T-cell (primary cell): ENCODE measurements at places on chromosomes 1 and 21.
A peak's percentile ranks its signal among the peaks of the same experiment; 100 is the strongest.

- DNase-seq: no peak
Measured at GRCh38 chr1:62810420-62811274, 26.7 kb downstream of the ATG4C start.

DNA sequence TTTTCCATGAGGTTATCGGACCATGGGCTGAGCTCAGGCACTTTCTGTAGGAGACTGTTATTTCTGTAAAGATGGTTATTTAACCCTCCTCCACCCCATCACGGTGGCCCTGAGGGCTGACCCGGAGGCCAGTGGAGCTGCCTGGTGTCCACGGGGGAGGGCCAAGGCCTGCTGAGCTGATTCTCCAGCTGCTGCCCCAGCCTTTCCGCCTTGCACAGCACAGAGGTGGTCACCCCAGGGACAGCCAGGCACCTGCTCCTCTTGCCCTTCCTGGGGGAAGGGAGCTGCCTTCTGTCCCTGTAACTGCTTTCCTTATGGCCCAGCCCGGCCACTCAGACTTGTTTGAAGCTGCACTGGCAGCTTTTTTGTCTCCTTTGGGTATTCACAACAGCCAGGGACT lies 2.6 kb upstream of the CCDC28B start:
- no peak for DNase-seq

GRCh38 chr1:148363439-148363810 lies 119.7 kb downstream of the PPIAL4G start:
- no peak for DNase-seq

- DNase-seq: no peak
Measured at GRCh38 chr1:112388436-112388835, 7.6 kb upstream of the CTTNBP2NL start.

DNA sequence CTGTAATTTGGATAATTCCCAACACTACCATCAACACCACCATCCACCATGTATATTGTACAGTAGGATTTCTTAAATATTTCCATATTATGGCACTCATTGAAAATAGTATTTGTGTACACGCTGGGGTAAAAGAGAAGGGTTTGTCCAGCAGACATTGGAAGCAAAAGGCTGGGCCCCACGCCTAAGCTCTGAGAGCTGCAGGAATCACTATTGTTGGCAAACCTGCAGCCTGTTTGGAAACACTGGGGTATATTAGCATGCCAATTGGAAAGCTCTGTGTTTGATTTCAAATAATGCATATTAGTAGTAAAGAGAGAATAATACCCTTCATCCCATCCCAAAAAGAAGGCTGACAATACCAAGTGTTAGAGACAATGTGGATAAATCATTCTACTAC lies 81.5 kb upstream of the DPYD start:
- no peak for DNase-seq

GRCh38 chr1:57483954-57484353 lies 60.1 kb upstream of the DAB1 start:
- DNase-seq: no peak

- no peak for DNase-seq
Measured at GRCh38 chr1:11067716-11068599, 8.1 kb upstream of the SRM start.

GRCh38 chr1:204084247-204084772 lies 11.4 kb downstream of the SOX13 start:
- no peak for DNase-seq

GRCh38 chr1:112718691-112719418 lies 3.7 kb upstream of the PPM1J start:
- DNase-seq: peak; percentile 70

DNA sequence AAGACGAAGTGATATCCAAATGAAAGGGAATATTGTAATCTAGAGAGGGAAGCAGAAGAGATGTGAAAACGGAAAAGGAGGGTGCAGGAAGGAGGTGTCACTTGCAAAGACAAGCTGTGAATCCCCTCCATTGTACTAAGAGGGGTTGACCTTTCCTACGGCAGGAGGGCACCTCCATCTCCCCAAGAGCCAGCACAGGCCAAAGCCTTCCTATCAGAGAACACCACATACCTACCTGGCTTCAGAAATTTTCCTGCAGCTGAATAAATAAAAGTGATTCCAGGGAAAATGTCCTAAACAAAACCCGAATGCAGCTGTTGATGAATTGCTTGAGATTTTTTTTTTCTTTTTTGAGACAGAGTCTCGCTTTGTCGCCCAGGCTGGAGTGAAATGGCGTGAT lies 14.3 kb downstream of the KANK4 start:
- no peak for DNase-seq

- DNase-seq: no peak
Measured at GRCh38 chr1:10637400-10637799, 159.0 kb downstream of the CASZ1 start.

DNA sequence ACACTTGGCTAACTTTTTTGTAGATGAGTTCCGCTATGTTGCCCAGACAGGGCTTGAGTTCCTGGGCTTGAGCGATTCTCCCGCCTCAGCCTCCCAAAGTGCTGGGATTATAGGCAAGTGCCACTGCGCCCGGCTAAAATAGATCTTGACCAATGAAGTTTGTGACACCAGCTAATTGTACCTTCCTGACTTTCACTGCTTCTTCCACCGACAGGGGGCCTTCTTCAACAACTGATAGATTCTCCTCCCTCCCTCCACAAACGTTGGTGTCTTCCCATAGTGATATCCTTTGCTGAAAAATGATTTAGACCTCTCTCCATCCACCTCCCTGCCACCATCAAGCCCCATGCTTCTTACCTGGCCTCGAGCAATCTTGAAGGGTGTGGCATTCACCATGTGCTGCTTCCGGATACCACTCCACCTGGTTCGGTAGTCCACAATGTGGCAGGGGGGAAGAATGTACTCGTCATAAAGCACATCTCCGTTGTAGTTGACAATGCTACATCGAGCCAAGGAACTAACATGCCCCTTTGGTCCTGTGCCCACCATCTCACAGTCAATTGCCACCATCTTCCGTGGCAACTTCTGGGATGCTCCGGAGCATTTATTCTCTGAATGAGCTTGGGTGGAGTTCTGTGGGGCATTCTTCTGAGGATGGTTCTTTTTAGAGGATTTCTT lies 1.6 kb upstream of the METTL25B start:
- peak; percentile 31 for DNase-seq

GRCh38 chr1:183495420-183495819 lies 23.1 kb downstream of the SMG7 start:
- no peak for DNase-seq

DNA sequence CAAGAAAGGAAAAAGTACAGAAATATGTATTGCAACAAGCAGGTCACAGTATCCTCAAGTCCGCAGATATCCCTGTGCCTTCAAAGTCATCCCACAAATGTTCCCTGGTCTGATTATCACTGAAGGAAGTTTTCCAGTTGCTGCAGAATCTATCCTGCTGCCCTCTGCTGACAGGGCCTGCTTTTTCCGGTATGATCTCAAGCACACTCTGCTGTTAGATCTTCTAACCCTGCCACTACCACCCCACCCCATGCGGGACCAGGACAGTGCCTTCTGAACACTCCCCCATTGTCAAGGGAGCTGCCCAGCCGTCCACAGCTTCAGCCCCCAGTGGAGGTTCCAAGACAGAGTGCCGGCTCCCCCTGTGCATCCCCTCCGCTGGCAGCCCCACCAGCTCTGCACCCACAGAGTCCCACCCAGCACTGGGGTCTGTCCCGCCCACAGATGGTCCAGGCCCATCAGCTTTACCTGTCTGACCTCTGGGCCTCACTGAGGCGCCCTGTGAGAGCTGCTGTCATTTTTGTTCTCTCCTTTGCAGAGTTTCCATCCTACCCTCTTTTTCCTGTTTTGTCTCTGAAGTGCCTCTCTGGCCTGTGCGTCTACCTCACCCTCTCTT lies 27.9 kb downstream of the FAM163A start:
- DNase-seq: no peak

DNA sequence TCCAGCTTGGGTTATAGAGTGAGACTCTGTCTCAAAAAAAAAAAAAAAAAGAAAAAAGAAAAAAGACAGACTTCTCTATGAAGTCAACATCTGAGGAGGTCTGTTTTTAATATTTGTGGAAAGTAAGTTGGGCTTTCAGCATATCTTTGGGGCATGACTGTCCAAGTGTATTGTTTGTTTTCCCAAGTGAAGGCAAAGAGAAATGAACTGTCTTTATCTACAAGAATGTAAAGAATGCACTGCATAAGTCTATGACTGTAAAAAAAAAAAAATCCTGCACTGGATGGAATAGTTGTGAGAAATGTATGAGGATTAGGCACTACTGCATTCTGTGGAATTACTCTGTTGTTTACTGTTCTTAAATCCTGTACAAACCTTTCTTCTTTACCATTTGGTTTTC lies 45.6 kb upstream of the TMEM61 start:
- DNase-seq: no peak

- DNase-seq: no peak
Measured at GRCh38 chr1:115649964-115650363, 8.2 kb downstream of the VANGL1 start.

GRCh38 chr1:37926038-37926924 lies 20.6 kb downstream of the INPP5B start:
- DNase-seq: no peak

GRCh38 chr1:1596493-1597274 lies 3.3 kb downstream of the FNDC10 start:
- no peak for DNase-seq

DNA sequence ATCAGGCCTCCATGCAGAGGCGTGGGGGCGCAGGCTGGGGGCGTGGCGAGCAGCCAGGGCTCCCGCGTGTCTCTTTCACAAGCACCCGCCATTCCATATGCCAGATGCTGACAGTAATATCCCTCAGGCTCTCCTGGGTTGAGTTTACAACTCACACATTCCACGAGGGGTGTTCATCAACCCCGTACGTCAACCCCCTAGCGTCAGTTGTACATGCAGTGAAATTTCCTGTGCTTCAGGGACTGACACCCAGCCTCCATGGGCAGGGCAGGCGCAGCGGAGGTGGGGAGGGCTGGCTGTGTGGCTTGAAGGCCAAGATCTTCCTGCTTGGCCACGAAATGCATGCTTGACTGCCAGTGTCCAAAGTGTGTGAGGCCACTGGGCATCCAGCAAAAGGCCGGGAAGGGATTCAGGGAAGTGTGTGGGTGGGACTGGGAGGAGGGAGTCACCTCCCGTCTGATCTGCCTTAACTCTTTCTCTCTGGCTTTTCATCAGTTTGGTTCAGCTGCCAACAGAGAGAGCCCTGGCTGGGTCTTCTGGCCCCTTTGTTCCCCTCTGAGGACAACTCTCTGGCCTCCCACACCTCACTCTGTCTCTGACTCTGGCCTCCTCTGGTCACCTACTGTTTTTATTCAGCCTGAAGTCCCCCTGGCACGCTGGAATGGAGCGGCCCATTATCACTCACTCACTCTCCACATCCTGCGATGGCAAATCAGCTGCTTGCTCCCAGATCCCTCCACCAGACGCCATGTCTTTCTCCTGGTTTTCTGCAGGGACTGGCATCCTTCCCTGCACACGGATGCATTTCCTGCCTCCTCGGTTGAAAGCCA lies 33.8 kb downstream of the CLIC6 start:
- no peak for DNase-seq

GRCh38 chr1:203526130-203526529 lies 32.2 kb downstream of the OPTC start:
- DNase-seq: no peak

GRCh38 chr1:208209286-208209685 lies 34.9 kb downstream of the PLXNA2 start:
- DNase-seq: no peak

DNA sequence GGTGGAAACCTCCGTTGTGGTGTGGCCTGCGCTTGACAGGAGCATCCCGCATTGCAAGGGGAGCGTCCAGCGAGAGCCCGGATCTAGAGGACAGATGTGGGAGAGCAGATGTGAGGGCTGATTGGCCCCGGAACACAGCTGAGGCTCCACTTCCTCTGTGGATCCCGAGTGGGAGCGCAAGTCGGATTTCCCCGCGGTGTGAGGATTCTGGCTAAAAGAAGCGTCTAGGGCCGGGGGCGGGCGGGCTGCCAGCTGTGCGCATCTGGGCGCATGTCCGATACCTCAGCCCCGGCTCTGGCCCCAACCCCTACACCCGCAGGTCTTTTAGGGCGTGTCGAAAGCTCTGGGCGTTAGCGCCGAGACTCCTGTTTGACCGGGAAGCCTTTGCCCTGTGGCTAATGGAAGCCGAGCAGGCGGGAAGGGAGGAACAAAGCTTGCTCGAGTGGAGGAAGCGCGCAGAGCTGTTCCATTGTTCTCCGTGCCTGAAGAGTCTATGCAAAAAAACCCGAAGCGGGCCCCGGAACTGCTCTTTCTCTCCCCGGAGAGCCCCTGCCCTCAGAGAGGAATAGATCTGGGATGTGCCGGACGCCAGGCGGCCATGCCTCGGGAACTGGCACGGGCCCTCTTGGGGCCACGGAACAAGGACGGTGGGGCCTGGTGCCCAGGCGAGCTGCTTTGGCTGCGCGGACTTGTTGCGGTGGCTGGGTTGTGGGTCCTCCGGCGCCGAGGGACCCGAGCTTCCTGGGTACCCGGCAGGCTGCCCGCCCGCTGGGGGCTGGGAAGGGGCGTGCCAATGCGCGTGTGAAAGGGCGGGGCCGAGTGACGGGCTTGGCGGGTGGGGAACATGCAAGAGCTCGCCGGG lies 111.1 kb downstream of the NAV1 start:
- DNase-seq: no peak

GRCh38 chr1:56484695-56485094 lies 94.7 kb downstream of the PLPP3 start:
- DNase-seq: no peak

DNA sequence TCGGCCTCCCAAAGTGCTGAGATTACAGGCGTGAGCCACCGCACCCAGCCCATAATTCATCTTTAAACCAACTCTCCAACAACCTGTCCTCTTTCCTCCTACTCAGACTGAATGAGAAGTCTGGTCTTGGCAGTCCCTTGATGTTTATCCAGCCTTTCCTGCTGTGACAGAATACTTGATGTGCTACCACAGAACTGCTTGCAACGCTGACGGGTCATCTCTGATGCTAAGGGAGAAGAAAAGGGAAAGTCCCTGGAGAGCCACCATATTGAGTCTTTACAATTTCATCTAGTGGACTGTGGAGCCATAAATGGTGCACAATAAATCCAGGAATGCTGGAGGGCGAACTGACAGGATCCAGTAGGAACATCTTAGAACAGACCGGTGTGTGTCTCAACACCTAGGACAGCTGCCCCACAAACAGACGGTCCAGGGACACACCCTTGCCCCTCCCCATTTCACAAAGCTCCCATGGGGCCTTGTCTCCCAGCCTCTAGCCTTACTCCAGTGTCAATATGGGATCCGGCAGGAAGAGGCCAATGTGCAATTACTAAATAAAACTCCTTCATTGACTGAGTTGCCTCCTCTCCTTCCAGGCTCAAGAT lies 30.7 kb downstream of the JAK1 start:
- no peak for DNase-seq
